ENCODE measurements at places on chromosomes 2 and 18.

- DNase-seq, result no peak
Measured at GRCh38 chr2:136236019-136236418, 118.1 kb upstream of the CXCR4 start.

DNA sequence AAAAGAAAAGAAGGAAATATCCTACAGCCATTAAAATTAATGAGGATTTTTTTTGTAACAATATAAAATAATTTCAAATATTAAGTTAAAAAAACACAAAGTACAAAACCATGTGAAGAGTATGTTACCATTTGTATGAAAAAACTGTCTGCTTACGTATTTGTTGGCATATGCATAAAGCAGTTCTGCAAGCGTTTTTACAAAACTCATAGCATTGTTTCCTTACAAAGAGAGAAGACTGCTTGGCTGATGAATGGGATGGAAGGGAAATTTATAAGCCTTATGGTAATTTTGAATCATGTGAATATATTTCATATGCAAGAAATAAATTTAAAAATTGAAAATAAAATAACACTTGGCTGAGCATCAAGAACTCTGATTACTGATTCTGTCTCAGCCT is 63.1 kb downstream of the METTL4 start:
- no peak for DNase-seq

GRCh38 chr2:5950736-5951135 is 258.6 kb downstream of the SOX11 start:
- no peak for DNase-seq

GRCh38 chr18:5627776-5628511 is 84.1 kb upstream of the EPB41L3 start:
- no peak for DNase-seq

- DNase-seq, result no peak
Measured at GRCh38 chr2:109264595-109265328, 135.8 kb downstream of the SH3RF3 start.

DNA sequence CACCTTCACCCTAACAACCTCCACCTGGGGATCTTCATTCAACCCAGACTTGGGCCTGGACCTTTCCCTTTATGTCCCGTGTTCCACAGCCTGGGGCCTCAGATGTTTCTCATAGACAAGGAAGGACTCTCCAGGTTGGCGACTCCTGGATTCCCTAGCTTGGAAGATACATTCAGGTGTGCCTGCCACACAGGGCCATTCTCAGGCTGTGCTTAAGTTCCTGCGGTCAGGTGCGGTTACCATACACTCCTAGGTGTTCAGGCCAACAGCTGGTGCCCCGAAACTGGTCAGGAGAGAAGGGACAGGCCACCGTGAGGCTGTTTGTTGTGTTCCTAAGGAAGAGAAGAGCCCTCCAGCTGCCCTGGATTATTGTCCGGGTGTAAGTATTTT is 15.6 kb downstream of the SLC4A3 start:
- no peak for DNase-seq

DNA sequence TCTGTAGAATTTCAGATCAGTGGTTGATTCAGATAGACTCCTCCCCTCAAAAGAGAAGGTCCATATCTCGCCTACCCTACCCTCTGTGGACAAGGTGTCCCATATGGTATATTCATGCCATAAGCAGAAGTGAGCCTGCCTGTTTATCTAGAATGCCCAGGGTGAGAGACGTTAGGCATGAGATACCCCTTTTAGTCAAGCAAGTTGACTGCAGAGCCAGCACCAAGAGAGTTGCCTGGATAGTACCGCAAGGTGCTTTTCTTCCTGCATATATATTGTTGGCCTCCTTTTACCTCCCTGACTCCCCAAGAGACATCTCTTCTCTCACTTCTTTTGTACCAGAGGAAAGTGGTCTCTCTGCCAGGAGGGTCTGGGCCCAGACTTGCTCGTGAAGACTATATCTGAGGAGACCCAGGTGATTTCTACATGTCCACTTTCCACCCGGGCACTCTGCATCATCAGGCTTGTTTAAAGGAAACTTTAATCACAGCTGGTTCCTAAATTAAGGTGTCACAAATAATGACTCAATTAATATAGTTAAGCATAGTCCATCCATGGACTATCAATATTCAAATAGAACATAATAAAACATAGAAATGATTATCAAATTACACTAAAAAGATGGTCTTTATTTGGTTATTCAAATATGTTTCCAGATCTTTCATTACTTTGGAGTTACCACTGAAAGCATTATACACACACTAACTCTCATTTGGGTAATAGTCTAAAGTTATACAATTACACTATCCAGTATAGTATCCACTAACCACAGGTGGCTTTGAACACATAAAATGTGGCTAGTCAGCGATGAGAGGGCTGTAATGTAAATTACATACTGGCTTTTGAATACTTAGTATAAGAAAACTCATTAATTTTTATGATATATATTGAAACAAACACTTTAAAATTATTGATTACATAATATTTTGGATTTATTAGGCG is 4.1 kb downstream of the ITGA4 start:
- DNase-seq, result peak; percentile 27

DNA sequence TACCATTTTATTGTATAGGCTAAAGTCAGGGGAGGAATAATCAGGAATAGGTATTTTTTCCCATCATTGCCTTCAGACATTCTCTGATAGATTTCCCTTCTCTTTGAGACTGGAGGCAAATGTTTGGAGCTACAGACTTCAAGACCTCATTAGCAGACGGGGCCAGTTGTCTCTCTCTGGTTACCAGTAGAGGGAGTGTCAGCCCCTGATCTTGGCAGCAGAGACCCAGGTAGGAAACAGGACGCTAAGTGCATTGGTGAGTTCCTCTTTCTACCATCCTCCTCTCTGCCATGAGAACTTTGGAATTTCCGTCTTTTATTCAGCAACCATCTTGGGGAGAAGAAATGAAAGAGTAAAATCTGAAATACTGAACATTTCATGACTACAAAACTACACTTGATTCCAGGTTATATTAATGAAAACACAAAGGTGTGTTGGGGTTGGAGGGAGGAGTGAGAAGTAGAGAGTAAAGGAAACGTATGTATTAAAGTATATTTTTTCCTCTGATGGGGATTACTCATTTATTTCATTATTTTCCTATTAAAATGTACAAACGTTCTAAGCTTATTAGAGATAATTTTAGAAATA is 186.2 kb upstream of the GCFC2 start:
- peak; percentile 48 for DNase-seq

Data from MV-4-11 (cell line).